NCI-H187 treated with DMSO at 0.1 percent for 48 hours (cell line): ENCODE measurements at places on chromosomes 12 and 14.

DNA sequence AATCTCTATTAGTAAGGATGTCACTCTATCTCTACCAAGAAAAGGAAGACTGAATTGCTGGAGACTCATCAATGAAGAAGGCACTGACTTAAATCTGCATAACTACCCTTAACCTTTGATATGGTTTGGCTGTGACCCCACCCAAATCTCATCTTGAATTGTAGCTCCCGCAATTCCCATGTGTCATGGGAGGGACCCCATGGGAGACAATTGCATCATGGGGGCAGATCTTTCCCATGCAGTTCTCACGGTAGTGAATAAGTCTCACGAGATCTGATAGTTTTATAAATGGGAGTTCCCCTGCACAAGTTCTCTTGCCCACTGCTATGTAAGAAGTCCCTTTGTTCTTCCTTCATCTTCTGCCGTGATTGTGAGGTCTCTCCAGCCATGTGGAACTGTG, 73.4 kb upstream of the PPM1H start:
- no peak for DNase-seq

GRCh38 chr12:51222461-51222860, 4.6 kb upstream of the POU6F1 start:
- no peak for DNase-seq

- DNase-seq, result no peak
Measured at GRCh38 chr12:6697584-6698351, 2.8 kb downstream of the PIANP start.

DNA sequence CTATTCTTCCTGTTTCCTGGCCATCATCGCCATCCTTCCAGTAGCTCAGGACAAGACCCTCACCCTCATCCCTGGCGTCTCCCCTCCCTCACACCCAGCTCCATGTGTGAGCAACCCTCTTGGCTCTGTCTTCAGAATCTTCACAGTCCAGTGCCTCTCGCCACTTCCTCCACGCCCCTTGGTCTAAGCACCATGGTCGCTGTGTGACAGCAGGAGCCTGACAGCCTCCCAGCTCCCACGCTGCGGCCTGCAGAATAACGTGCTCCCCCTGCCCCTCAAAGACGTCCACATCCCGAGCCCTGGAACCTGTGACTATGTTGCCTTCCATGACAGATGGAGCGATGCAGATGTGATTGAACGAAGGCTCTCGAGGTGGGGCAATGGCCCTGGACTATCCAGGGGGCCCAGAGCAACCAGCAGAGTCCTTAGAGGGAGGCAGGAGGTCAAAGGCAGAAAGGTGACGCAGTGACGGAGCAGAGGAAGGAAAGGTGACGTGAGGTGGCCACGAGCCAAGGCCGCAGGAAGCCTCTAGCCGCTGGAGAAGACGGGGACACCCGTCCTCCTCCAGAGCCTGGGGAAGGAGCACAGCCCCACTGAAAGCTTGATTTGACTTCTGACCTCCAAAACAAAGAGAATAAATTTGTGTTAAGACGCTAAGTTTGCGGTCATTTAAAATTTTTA, 139.8 kb downstream of the CALM1 start:
- no peak for DNase-seq

- DNase-seq, result no peak
Measured at GRCh38 chr12:52521175-52521567, 977 bp upstream of the KRT5 start.

- DNase-seq, result no peak
Measured at GRCh38 chr12:79673354-79673753, 17.4 kb downstream of the PAWR start.

DNA sequence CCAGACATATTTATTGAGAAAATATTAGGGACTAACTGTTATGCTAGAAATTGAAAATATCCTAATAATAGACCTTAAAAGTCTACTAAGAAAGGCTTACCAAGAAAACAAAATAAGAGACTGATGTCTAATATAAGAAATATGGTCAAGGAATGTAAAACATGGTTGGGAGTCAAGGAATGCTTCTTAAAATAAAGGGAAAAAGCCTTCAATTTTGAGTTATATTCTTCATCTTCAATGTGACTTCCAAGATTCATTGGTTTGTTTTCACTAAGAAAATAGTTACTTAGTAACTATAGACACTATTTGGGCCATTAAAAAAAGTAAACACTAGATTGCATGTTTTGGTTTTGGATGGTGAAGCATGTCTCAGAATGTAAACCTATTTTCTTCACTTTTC, 88.1 kb upstream of the ETV6 start:
- DNase-seq, result no peak

DNA sequence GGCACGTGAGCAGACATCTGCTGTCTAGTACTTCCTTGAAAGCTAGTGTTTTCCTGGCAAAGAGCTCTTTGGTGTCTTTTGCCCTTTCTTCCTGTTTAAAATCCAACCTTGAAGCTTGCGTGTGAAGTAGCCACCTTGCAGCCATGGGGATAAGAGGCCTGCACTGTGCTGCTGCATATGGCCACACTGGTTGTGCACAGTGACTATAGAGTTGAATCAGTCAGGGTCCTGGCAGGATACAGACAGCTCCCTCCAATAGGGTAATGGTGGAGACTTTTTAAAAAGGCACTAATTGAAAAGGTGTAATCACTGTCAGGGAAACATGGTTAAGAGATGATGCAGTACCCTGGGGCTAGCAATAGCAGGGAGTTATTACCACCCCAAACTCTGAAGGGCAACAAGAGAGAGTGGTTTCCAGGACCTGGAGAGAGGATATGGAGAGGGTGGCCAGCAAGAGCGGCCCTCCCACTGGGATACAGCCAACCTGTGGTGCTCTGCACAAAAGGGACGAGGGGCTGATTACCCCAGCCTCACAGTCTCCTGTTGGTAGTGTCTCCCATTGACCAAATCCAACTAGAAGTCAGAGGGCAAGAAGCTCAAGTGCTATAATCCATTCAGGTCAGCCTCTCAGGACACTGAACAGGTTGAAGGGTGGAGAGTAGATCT, 4.8 kb upstream of the GLT8D2 start:
- no peak for DNase-seq
